H9 (cell line): ENCODE measurements at places on chromosomes 2 and 18. TPM values are rescaled to one million over a fixed set of nuclear protein-coding genes. Genes with fewer than 3 reads are reported as not detected.

Gene SLC23A3
- total RNA-seq, result 1.2 and 1.9 TPM in 2 replicates

Gene BMP10
- total RNA-seq, result not detected in 2 replicates

Gene AQP12B
- total RNA-seq, result not detected in 2 replicates

Gene MOCOS
- 5.2 and 6.0 TPM in 2 replicates for total RNA-seq
